LNCaP clone FGC (cell line): ENCODE measurements at places on chromosomes 12 and 14.

GRCh38 chr12:130658145-130658911 lies 57.8 kb downstream of the RIMBP2 start:
- no peak for DNase-seq

GRCh38 chr12:101967506-101967905 lies 90.1 kb downstream of the DRAM1 start:
- DNase-seq = no peak

- DNase-seq = no peak
Observed at GRCh38 chr14:79161571-79161970, 991.4 kb downstream of the NRXN3 start.

DNA sequence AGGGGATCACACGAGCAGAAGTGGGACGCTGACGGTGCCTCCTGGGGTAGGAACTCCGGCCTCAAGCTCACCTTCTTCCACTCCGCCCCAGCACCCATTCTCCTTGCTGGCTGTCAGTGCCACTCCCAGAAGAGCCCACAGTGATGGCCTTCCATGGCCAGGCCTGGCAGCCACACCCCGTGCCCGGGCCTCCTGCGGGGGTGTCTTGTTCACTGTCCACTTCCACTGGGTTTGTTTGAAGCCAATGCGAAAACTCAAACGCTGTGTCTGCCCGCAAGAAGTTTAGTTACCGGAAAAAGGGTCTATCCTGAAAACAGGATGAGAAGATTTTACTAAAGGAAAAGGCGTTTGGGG lies 38.1 kb downstream of the CCDC88C start:
- no peak for DNase-seq

GRCh38 chr12:24678436-24678835 lies 270.5 kb downstream of the BCAT1 start:
- DNase-seq = no peak

- DNase-seq = no peak
Observed at GRCh38 chr12:92439420-92439805, 263.4 kb upstream of the PLEKHG7 start.

GRCh38 chr12:15733136-15733535 lies 56.1 kb downstream of the EPS8 start:
- no peak for DNase-seq

- DNase-seq = no peak
Observed at GRCh38 chr12:79597910-79598309, 92.9 kb downstream of the PAWR start.
